ENCODE measurements at places on chromosomes 16 and 17. TPM values are rescaled to one million over a fixed set of nuclear protein-coding genes. Genes with fewer than 3 reads are reported as not detected.

DNA sequence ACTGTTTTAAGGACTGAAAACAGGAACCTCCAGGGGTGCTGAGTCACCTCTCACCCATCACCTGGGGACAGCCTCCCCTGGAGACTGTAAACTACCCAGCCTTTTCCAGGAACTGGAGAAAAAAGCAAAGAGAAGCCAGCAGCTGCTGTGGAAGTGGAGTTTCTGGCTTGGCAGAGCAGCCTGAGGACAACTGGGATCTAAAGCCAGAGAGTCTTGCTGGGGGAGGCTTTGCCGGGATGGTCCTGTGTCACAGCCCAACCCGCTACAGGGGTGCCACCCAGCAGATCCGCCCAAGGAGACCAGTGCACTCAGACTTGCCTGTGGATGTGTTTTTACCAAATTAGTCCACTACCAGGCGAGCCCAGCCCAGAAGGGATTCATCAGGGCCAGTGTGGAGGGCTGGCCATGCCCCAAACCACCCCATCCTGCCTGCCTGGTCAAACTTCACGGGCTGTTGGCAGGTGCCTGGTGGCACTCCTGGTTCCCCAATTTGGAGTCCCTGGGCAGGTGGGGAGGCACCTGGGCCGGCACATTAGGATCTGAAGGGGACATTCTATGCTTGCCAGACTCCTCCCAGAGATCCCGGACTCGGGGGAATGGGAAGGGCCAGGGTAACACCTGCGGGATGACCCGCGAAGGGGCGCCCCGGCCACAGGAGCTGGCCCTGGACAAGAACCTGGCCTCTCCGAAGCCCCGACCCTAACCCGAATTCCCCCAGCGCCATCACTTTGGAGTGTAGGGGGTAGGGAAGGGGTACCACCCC lies 771 bp downstream of the MSRB1 start:
- DNase-seq: no peak

- DNase-seq: no peak
These were observed 15.3 kb upstream of the SEC14L1 start for GRCh38 chr17:77125432-77125901.

DNA sequence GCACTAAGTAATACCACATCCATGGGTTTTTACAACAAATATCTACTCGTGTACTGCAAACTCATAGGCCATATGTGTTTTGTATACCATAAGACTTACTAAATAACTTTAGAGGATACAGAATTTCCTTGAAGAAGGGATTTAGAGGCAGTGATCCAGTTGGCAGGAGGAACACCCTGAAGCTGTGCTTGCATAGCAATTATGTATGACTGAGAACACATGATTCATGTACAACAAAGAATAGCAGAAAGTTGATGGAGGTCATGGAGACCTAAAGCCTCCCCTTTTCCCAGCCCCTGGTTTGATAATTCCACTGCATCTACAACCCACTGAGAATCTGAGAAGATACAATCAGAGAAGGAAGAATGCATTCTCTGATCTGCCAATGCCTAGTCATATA lies 83.8 kb upstream of the PMFBP1 start:
- no peak for DNase-seq

DNA sequence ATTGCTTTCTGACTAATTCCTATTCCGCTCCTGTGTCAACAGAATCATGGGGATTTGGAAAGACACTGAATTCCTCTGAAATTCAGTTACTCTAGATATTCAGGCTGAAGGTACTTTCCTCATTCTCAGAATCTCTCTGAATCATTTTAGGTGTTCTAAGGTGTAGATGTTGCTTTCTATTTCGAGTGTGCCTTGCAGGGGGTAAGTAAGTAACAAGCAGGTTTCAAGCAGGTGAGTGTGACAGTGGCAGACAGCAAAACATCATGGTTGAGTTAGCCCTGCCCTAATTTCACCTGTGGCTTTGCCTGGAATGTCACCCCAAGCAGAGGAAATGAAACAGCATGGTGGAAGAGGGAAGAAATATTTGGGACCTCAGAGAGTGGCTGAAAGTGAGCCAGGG lies 75.1 kb downstream of the SHISA9 start:
- DNase-seq: no peak

GRCh38 chr17:32928586-32929535 lies 908 bp downstream of the TMEM98 start:
- DNase-seq: no peak

GRCh38 chr17:45645330-45645729 lies 138.8 kb upstream of the CRHR1 start:
- no peak for DNase-seq

DNA sequence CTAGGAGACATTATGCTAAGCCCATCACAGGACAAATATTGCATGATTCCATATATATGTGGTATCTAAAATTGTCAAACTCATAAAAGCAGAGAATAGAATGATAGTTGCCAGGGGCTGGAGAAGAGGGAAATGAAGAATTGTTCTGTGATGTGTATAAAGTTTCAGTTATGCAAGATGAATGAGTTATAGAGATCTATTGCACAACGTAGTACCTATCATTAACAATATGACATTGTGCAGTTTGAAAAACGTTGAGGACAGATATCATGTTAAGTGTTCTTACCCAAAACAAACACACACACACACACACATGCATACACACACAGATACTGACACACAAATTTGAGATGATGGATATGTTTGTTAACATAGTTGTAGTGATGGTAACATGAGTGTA lies 871.6 kb upstream of the GOT2 start:
- DNase-seq: no peak

DNA sequence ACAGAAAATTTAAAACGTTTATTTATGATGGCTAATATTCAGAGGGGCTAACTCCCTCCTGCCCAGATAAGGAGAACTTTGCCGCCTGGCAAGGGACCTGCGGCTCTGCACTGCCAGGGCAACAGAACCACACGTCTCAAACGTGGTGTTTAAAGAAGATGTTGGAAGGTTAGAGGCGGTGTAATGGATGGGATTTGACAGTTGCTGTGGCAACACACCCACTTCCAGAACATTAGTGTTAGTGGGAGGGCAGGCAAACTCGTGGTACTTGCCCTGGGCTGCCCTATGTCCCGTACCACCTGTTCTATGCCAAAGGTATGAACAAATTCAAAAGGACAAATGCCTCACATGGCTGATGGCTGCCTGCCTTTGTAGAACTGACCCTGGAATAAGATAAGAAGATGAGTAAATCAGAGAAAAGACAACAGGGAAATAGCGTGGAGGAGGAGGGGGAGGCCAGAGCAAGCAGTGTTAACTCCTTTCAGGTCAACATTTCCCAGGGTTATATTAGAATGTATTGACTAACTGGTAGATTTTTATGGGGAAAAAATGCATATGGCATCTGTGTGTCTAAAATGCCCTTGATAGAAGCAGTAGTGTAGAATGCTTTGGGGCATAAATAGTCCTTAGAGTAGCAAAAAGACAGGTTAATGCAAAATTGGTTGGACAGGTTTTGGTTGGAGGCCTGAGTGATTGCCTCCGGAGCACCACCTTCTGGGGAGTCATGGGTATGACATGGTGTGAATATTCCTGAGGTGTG lies 30.8 kb downstream of the HLF start:
- DNase-seq: no peak

DNA sequence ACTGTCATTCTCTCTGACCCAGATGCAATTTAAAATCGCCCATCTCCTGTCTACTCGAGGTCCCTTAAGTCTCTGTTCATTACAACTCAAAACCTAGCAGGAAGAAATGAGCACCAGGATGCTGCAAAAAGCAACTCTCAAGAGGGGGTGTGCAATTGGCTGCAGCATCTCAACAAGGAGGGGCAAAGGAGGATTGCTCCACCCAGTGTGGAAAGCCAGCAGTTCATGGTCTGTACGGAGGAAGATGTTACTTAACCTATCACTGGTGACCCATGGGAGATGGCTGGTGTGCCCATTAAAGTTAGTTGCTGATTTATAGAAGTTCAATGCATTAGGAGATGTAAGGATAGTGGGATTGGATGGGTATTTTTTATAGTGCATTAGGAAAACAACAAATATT lies 147.4 kb downstream of the CDK5R1 start:
- DNase-seq: no peak

- no peak for DNase-seq
These were observed 46.1 kb downstream of the CPPED1 start for GRCh38 chr16:12757546-12757945.

GRCh38 chr16:63617047-63617989 lies 1504.5 kb downstream of the CDH11 start:
- no peak for DNase-seq

GRCh38 chr16:74725651-74726455 lies 25.2 kb upstream of the MLKL start:
- no peak for DNase-seq

- DNase-seq: no peak
These were observed 72.4 kb upstream of the AMZ2 start for GRCh38 chr17:68175416-68175815.

The KRTAP1-1 gene
- not detected for total RNA-seq

The ZSCAN10 gene
- not detected for total RNA-seq

Data from suprapubic skin (tissue), 4 donors.